ENCODE measurements at places on chromosomes 13 and 19.

DNA sequence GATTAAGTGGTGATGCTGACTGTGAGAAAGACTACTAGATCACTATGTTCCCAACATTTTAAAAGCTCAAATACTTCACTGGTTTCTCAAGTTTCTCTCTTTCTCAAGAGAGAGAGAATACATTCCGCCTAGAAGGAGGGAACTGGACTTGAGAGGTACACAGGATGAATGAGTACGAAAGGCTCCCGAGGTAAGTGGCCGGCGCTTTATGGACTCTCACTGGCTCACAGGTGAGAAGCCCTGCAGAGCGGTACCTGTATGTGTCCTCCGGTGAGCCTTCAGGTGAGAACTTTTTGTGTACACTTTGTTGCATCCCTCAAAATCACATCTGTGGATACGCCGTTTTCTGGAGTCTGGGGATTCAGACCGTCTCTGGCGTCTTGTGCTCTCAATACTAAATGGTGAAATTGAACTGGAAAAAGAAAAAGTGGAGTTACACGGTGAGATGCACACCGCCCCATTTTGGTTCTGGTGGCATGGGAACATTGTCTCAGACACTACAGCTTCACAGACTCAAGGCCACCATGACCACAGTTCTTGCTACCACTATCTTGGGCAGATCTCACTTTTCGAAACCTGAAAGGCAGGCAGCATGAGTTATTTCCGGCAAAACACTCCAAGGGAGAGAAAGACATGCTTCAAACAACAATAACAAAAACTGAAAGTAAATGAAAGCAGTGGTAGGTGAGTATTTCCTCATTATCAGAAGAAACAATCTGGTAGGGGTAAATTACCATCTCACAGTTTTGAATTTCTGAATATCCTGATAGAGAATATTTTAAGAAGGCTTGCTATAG is 418.9 kb downstream of the KLF12 start:
- peak; percentile 50 for DNase-seq

- no peak for DNase-seq
Measured at GRCh38 chr13:20702530-20702914, 977 bp upstream of the IL17D start.

DNA sequence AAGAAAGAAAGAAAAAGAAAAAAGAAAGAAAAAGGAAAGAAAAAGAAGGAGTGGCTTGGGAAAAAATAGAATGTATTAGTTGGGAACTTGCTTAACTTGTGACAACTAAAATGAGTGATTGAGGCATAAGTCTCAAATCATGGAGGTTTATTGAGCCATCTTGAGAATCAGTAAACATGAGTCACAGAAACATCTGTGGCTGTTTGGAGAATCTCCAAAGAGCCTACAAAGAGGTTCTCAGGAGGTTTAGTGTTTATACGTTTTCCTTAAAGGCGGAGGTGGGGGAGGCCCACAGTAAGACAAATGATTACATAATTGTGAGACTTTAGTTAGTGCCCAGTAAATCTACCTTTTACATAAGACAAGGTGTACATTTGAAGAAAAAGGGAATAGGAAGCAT is 38.6 kb downstream of the WDR87 start:
- DNase-seq = no peak

GRCh38 chr13:52377898-52378297 is 28.1 kb downstream of the THSD1 start:
- no peak for DNase-seq

- no peak for DNase-seq
Measured at GRCh38 chr19:33684538-33685232, 62.9 kb downstream of the CHST8 start.

- no peak for DNase-seq
Measured at GRCh38 chr13:50543782-50544181, 299.7 kb downstream of the DLEU7 start.

- no peak for DNase-seq
Measured at GRCh38 chr13:41460074-41460465, 2.7 kb downstream of the RGCC start.

DNA sequence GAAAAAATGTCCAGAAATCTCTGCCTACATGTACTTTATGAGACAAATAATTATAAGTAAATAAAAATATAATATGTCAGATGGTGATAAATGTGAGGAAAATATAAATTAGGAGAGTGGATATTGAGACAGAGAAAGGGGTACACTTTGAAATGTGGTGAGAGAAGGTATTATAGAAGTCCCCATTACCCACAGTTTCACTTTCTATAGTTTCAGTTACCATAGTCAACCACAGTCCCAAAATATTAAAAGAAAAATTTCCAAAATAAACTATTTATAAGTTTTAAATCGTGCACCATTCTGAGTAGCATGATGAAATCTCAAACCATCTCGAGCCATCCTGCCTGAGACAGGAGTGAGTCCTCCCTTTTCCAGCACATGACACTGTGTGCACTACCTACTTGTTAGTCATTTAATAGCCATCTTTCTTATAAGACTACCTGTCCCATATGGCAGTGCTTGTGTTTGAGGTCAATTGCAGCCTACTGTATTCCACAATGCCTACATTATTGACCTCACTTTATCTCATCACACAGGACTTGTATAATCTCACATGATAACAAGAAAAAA is 653.7 kb downstream of the DACH1 start:
- no peak for DNase-seq

DNA sequence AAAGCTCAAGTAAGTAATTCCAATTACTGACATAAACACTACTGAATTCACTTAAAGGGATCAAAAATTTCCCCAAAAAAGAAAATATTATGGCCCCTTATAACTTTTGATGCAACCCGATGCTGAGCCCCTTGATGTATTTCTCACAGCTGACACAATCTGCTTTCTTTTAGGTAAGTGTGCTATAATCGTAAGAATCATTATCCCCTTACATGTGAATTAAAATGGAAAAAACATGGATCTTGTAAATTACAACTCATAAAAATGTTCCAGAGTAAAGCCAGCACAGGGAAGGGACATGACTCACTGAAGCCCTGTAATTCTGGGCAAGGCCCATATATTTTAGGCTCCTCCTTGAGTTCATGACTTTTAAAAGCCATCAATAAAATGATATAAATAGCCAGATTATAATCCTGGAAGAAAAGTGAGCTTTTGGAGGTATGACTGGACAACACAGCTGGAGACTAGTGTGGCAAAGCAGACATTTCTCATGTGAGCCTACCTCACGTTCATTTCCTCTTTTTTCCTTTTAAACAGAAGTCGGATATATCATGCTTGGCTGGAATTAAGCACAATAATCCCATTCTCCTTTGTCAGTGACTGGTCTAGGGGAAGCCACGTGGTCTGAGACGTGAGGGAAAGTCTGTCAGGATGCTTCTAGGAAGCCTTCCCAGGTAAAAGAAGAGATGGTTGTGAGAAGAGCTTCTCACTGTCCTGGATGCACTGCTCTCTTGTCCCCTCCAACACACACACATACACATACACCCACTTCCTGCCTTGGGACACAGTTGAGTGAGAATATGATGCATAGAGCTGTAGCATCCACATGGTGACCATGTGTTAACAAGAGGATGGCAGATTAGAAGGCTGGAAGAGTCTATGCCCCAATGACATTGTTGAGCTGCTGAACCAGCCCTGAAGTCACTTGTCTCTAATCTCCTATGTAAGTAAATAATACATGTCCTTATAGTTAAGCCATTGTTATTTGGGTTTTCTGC is 165.4 kb downstream of the RGCC start:
- no peak for DNase-seq

DNA sequence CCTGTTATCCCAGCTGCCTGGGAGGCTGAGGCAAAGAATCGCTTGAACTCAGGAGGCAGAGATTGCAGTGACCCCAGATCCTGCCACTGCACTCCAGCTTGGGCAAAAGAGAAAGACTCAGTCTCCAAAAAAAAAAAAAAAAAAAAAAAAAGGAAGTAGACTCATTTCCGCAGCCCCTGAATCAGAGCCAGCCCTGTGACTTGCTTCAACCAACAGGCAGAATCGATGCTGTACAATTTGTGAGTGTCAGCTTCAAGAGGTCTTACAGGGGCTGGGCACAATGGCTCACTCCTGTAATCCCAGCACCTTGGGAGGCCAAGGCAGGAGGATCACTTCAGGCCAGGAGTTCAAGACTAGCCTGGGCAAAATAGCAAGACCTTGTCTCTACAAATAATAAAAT is 12.8 kb downstream of the ANKRD27 start:
- DNase-seq = no peak

DNA sequence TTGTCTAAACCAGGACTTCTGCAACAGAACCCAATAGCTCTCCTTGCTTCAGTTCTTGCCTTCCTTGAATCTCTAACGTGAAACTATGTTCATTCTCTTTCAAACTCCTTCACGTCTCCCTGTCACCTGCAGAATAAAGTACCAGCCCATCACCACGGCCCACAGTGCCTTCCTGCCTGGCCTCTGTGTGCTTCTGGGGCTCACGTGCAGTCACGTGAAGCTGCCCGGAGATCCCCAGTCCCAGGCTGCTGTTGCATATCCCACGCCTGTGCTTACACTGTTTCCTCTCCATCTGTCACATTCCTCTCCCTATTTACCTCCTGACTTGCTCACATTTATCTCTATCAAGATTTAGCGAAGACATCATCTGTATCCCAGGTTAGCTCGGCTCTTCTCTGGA is 102.8 kb downstream of the STARD13 start:
- DNase-seq = no peak

- no peak for DNase-seq
Measured at GRCh38 chr19:56639217-56639616, 3.7 kb upstream of the SMIM17 start.

GRCh38 chr13:21884299-21884909 is 213.5 kb downstream of the FGF9 start:
- DNase-seq = no peak

DNA sequence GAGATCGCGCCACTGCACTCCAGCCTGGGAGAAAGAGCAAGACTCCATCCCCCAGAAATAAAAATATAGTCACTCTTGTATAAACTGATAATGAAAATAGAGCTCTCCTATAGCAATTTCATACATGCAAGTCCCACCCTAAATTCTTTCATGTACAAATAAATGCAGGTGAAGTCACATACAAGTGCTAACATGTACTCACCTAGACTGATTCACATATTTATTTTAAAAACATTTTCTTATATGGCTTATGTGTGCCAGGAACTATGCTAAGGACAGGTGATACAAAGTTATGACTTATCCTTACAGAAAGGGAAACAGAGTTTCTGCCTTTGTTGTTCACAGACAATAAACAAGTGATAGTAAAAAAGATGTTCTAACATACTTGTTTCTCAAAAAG is 32.0 kb downstream of the USP12 start:
- DNase-seq = no peak

DNA sequence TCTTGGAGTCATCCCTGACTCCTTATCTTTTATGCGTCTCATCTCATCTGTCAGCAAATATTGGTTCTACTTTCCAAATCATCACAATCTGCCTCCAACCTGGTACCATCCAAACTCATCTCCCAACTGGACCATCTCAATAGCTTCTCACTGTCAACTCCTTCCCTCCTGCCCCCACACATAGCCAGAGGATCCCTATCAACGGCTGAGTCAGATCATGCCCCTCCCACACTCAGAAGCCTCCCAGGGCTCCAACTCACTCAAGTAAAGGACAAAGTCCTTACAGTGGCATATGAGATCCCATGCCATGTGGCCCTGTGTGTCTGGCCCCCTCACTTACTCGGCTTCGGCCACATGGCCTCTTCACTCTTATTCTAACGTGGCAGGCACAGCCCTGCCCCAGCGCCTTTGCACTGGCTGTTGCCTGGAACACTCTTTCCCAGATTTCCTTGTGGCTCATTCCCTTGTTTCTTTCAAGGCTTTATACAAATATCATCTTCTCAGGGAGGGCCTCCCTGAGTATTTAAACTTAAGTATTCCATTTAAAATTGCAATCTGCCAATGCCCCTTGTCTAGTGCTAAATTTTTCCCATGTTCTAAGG is 4.3 kb downstream of the SPRED3 start:
- peak; percentile 41 for DNase-seq

DNA sequence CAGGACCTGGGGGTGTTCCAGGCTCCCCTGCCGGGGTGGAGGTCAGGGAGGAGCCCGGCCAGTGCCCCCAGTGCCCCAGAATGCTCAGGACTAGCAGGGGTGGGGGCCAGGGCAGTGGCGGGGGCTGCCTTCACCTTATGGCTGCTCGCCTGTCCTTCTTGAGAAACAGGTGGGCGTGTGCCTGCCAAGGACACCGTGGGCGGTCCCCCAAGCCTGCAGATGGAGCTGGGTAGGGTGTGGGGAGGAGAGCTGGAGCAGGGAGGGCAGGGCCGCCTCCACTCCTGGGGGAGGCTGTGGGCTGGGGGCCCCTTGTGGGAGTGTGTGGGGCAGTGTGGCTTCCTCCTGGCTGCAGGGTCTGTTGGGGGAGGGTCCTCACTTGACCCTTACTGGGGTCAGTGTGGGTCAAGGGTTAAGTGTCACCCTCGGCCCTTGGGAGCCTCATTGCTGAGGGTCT is 160.1 kb downstream of the KDM4B start:
- DNase-seq = no peak

GRCh38 chr19:11649941-11650340 is 52.7 kb downstream of the ZNF627 start:
- no peak for DNase-seq

GRCh38 chr13:30319130-30319529 is 11.8 kb upstream of the KATNAL1 start:
- DNase-seq = no peak

GRCh38 chr13:85543144-85543543 is 256.1 kb downstream of the SLITRK6 start:
- DNase-seq = no peak

DNA sequence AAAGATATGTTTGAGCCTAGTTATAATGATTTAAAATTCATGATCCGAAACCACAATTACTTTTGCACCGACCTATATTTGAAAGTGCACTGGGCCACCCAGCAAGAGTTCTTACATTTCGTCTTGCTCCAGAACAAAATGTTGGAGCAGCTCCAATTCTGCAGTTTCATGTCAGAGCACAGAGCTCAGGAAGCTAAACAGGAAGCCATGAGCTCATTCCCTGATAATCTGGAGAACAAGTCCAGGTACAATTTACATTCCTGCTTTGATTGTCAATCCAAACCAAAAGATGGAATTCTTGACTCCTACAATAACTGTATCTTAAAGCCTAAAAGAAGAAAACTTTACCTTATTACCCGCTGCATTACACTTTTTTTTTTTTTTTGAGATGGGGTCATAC is 131.8 kb downstream of the KCTD12 start:
- no peak for DNase-seq

GRCh38 chr13:67437244-67437643 is 207.1 kb upstream of the PCDH9 start:
- DNase-seq = no peak

Measured in activated CD4-positive, alpha-beta T cell treated with anti-CD3 and anti-CD28 coated beads, Interleukin-2, amount 50 U/mL, for 48 hours (primary cell).